ENCODE measurements at places on chromosomes 5 and 9. TPM values are rescaled to one million over a fixed set of nuclear protein-coding genes. Genes with fewer than 3 reads are reported as not detected.

- DNase-seq: no peak
Measured at GRCh38 chr5:92979716-92980115, 601.3 kb downstream of the NR2F1-AS1 start.

- no peak for DNase-seq
Measured at GRCh38 chr5:123083298-123083697, 5.7 kb upstream of the PRDM6 start.

- no peak for DNase-seq
Measured at GRCh38 chr5:169801781-169802180, 164.7 kb downstream of the DOCK2 start.

DNA sequence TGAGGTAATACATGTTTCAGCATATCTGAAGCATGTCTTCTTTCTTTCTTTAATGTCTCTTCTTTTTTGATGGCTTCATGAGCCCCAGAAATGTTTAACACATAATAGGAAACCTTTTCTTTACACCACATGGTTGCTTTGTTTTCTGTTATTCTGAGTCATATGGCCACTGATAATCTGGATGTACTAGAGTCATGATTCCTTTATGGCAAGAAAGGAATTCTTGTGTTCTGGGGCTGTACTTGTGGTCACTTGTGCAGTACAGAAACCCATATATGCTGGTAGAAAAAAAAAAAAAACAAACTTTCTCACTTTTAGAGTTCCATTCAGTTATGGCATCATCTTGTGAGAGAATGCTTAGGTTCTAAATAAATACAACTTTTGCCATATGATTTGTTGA is 1669.3 kb upstream of the CDH9 start:
- no peak for DNase-seq

- DNase-seq: no peak
Measured at GRCh38 chr5:71943874-71944273, 163.4 kb upstream of the MAP1B start.

DNA sequence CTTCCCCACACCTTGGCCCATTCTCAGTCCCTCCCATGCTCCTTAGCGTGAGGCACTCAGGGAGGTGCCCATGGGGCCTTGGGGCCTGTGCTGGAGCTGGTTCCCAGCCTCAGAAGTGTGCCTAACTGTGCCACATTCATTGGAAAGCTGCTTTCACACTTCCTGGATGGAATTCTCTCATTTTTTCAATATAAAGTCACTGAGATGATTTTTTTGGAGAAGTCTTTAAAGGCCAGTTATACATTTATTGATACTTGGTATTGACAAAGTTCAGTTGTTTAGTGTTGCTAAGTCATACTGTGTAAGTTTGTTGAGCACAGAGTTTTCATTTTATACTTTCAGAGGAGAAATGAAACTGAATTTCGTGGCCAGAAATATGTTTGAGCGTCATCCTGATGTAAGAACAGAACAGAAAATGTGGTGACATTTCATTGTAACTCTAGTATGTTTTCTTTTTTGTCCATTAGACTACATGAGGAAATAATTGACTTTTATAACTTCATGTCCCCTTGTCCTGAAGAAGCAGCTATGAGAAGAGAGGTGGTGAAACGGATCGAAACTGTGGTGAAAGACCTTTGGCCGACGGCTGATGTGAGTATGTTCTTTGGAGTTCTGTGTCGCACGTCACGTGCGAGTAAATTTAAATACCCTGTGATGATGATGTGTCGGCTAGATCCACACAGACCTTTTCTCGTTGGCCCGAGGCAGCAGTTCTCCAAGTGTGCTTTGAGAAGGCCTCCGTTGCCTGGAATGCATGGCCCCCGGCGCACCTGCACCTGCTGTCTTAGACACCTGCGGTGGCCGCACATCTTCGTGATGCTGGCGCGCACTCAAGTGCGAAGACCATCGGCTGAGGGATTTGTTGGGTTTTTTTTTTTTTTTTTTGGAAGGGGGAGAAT is 24.1 kb downstream of the TENT4A start:
- no peak for DNase-seq

DNA sequence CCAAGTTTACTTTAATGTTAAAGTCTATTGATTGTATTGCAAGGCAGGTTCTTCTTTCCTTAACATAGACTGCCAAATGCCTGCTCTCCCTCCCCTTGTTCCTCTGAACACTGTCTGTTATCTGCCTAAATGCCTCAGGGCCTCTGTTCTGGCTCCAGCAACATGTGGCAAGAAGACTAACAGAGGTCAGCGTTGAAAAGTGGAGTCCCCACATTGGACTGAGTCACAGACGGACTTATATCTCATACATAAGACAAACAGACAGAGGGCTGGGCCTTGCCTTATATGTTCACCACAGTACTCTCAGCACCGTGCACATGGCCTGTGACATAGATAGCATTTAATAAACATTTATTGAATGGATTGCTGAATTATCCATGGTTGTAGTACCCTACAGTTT is 91.4 kb downstream of the TSSK1B start:
- DNase-seq: no peak

DNA sequence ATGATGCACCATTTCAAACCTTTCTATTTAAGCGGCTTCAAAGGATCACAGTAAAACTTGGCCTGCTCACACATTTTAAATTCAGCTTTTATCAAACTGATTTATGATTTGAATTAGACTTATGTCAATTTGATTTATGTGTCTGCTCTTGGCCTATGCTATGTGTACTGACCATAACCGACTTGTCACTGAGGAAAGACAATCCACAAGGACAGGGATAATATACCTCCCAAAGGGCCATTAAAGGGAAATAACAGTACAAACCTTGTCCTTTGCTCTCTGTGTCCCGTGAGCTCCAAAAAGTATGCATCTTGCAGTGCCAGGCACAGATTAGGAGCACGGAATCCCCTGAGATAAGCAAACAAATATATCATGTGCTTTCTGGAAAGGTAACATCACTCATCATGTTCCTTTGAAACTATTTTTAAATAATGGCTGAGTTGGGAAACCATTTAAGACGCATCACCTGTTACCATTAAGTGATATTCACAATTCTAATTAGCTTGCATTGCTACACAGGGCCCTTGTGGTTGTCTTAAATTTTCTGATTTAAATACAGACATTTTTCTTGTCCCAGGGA is 31.9 kb upstream of the FTMT start:
- DNase-seq: no peak

GRCh38 chr5:40404613-40405012 is 275.1 kb upstream of the PTGER4 start:
- DNase-seq: no peak

- peak; percentile 83 for DNase-seq
Measured at GRCh38 chr9:84271531-84271900, 69.0 kb downstream of the SLC28A3 start.

GRCh38 chr9:84002344-84002743 is 21.7 kb downstream of the RMI1 start:
- no peak for DNase-seq

GRCh38 chr9:128118472-128118857 is 9.1 kb downstream of the PTGES2 start:
- no peak for DNase-seq

DNA sequence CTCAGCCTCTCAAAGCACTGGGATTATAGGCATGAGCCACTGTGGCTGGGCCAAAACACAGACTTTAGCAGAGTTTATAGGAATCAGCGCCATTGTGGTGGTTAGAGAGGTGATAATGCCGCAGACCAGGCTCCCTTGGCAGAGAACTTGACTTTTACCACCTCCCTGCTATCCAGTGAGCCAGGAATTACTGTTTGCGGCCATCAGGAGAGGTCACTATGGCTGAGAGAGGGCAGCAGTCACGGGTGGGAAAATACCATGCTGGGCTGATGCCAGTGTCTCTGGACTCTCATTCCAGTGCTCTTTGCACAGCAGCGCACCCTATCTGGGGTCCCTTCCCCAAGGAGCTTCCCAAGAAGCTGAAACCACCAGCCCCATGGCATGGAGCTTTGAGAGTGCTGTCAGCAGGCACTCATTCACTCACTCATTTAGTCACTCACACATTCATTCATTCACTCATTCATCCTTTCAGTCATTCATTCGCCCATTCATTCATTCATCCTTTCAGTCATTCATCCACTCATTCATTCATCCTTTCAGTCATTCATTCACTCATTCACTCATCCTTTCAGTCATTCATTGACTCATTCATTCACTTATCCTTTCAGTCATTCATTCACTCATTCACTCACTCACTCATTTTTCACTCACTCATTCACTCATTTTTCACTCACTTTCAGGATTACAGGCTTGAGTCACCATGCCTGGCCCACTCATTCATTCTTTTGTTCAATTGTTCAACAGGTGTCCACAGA is 27.3 kb upstream of the RNU6ATAC start:
- peak; percentile 21 for DNase-seq

DNA sequence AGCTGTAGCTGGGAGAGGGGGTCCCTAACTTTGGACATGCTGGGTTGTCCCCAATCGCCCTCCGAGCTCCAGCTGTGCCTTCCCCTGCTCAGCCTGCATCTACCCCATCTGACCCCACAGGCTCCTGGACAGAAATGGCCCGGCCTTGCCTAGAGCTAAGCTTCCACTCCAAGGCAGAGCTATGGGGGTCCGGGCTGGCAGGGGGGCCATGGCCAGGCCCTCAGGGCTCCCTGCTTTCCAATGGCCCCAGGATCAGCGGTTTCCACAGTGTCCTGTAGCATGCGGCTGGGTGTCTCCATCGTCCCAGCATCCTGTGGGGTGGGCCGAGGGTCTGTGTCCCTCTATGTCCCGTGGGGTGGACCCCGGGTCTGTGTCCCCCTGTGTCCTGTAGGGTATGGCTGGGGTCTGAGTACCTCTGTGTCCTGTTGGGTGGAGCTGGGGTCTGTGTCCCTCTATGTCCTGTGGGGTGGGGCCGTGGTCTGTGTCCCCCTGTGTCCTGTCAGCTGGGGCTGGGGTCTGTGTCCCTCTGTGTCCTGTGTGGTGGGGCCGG is 130.6 kb downstream of the RXRA start:
- DNase-seq: no peak

- peak; percentile 88 for DNase-seq
Measured at GRCh38 chr5:43627028-43627427, 24.0 kb downstream of the NNT start.

DNA sequence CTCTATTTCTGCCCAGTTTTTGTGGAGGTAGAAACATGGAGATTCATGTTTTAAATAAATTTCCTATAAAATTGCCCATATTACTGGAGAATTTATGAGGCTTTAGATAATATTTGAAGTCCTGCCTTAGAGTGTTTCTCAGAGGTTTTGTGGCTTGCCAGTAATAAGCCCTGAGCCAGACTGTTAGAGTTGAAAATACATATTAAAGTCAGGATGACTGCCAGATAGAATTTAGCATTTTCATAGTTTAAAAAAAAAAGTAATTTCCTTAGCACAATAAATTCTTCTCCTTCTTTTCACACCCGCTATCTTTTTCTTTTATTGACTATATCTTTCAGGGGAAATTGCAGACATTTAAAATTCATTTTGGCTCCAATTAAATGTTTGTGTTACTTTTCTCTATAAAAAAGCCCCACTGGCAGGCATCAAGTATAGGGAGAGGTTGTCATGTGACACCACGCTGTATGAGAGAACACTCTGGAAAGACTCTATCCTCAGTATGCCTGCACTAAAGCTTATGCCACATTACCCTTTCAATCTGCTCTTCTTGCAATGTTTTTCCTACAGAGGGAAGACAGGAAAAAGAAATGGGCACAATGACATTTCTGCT is 135.2 kb downstream of the MPDZ start:
- no peak for DNase-seq

- DNase-seq: no peak
Measured at GRCh38 chr5:17103461-17103860, 114.0 kb upstream of the BASP1 start.

DNA sequence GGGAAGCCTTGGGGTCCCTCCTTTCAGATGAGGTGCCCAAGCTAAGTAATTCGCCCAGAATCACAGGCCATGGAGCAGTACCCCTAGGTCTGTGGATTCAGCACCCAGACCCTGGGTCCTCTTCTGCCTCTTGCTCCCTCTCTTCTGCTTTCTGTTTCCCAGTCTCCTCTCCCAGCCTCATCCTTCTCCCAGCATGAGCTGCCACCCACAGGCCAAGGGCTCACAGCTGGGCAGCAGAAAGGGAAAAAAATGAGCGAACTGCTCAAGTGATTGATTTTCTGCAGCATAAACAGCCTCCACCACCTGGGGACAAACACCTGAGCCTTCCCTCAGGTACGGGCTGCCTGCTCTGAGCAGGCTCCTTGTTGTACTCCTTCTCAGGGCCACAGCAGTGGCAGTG is 113.9 kb upstream of the SAP30L start:
- DNase-seq: no peak

DNA sequence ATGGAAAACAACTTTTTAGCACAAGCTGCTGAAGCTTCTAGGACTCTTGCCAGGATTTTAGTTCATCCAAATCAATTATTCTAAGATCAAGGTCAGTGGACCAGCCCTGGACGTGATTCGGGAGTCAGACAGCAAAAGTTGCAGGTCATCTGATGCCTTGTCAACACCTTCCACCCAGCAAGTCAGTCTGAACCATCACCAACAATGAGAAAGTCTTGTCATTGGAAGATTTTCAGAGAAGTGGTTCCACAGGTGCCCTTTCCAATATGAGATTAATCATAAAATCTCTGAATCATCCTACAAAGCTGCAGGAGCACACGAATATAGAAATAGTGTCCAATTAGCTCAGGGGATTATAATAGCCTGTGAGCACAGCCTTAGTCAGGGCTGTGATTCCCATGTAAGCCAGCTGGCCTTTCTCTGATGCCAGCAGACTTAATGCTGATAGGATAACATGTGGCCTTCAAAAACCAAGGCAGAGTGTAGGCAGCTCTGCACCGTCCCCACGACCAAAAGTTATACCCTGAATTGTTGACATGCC is 445.0 kb upstream of the TRPC7 start:
- DNase-seq: no peak

- DNase-seq: peak; percentile 47
Measured at GRCh38 chr9:124452326-124452725, 2.1 kb downstream of the ADGRD2 start.

- DNase-seq: no peak
Measured at GRCh38 chr5:93409691-93410090, 171.3 kb downstream of the NR2F1-AS1 start.

DNA sequence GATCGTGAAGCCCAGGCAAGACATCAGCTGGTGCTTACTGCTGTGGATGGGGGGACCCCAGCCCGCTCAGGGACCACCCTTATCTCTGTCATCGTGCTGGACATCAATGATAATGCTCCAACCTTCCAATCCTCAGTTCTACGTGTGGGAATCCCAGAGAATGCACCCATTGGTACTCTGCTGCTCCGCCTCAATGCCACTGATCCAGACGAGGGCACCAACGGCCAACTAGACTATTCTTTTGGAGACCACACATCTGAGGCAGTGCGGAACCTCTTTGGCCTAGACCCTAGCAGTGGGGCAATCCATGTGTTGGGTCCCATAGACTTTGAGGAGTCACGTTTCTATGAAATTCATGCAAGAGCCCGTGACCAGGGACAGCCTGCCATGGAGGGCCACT is 960 bp downstream of the PCDHGC5 start:
- DNase-seq: no peak

- DNase-seq: no peak
Measured at GRCh38 chr5:3511934-3512333, 83.7 kb upstream of the IRX1 start.

Gene SLC36A2
- total RNA-seq: not detected

Gene PNPLA7
- 2.4 TPM for total RNA-seq

Gene ELAVL2
- total RNA-seq: 4.7 TPM

Gene KCTD16
- total RNA-seq: 0.29 TPM

Gene OTULIN
- 35.3 TPM for total RNA-seq

Gene SLC1A1
- total RNA-seq: 11.3 TPM

Gene ORM2
- total RNA-seq: not detected

Gene C7
- 0.88 TPM for total RNA-seq

Gene SLC35D2
- total RNA-seq: 33.4 TPM

Gene DDX4
- not detected for total RNA-seq

Gene PFDN1
- 64.4 TPM for total RNA-seq

Gene HACD4
- 1.2 TPM for total RNA-seq

Gene SPINK7
- total RNA-seq: not detected

Gene MAST4
- 11.2 TPM for total RNA-seq

Data from endodermal cell (in vitro differentiated cells).